Activated CD4-positive, alpha-beta T cell treated with anti-CD3 and anti-CD28 coated beads, Interleukin-2, amount 10 ng/mL, durations not matched to agents 24 days and 14 days (primary cell): ENCODE measurements at places on chromosomes 11 and 22. TPM values are rescaled to one million over a fixed set of nuclear protein-coding genes. Genes with fewer than 3 reads are reported as not detected.

GRCh38 chr11:74380746-74381439, 17.3 kb downstream of the PGM2L1 start:
- no peaks in the 10 kb centered on the region for H3K36me3 ChIP-seq
- H3K4me1 ChIP-seq = peaks cover 4% of the 10 kb centered on the region
- no peaks in the 10 kb centered on the region for H3K27me3 ChIP-seq
- no peak for DNase-seq

C11orf87 gene
- not detected in 2 replicates for total RNA-seq

GRCh38 chr22:27019827-27020226, 362.4 kb downstream of the MIAT start:
- no peak overlapping the region for H3K4me3 ChIP-seq
- no peak overlapping the region for H3K27ac ChIP-seq
- peaks cover 3% of the 10 kb centered on the region for H3K27me3 ChIP-seq

MRGPRE gene
- total RNA-seq = not detected in 2 replicates

GRCh38 chr22:46794491-46794890, 32.0 kb downstream of the TBC1D22A start:
- H3K4me3 ChIP-seq = no peak overlapping the region
- peak; percentile 51 for DNase-seq
- no peak overlapping the region for H3K27ac ChIP-seq
- H3K4me1 ChIP-seq = peaks cover 28% of the 10 kb centered on the region
- H3K36me3 ChIP-seq = peaks cover 38% of the 10 kb centered on the region

GRCh38 chr11:197741-198235, 4.9 kb downstream of the SCGB1C1 start:
- H3K4me1 ChIP-seq = peaks cover 16% of the 10 kb centered on the region
- H3K27me3 ChIP-seq = no peaks in the 10 kb centered on the region
- H3K36me3 ChIP-seq = peaks cover 8% of the 10 kb centered on the region
- peak; percentile 55 for DNase-seq

- no peak overlapping the region for H3K27ac ChIP-seq
- H3K4me3 ChIP-seq = no peak overlapping the region
- no peaks in the 10 kb centered on the region for H3K27me3 ChIP-seq
- DNase-seq = no peak
Observed at GRCh38 chr22:33529424-33530113, 390.7 kb downstream of the LARGE1 start.

GSTT2 gene
- total RNA-seq = 0.42 TPM in 1 of 2 replicates, not detected in the other

DNA sequence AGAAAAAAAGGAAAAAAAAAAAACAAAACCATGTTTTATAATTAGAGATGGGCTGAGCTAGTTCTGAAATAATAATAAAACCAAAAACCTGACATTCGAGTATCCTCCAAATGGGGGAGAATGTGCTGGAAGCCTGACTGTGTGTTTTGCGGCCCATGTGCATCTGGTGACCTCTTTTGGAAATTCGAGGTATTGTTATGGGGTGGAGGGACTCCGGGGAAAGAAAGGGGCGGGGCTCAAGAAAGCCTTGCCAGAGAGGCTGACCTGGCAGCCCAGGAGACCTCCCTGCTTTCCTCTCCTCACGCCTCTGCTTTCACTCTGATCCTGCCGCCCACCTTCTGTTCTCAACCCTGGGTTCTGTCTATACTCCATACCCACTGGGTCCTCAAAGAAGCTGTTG, 72.9 kb downstream of the CTTN start:
- peak; percentile 63 for DNase-seq
- peaks cover 2% of the 10 kb centered on the region for H3K4me1 ChIP-seq
- peaks cover 7% of the 10 kb centered on the region for H3K27me3 ChIP-seq

DNA sequence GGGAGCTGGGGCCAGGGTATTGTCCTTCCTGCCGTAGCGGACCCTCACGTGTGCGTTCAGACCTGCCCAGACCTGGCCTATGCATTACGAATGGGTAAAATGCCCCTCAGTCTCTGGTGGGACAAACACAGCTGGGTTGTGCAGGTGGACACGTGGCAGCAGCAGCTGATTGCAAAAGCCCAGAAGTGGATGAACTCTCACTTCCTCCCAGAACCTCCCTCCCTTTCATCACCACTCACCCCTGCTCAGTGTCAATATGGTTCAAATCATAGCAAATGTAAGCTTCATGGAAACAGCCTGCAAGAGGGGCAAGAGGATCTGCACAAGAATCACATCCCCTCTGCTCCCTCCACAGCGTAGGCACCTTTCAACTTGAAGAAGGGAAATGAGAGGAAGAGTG, 352.1 kb downstream of the OPCML start:
- H3K27me3 ChIP-seq = no peaks in the 10 kb centered on the region
- no peak overlapping the region for H3K27ac ChIP-seq
- no peaks in the 10 kb centered on the region for H3K4me1 ChIP-seq
- H3K4me3 ChIP-seq = no peak overlapping the region

- no peaks in the 10 kb centered on the region for H3K27me3 ChIP-seq
- H3K36me3 ChIP-seq = peaks cover 27% of the 10 kb centered on the region
- H3K4me1 ChIP-seq = no peaks in the 10 kb centered on the region
- peak overlapping the region; percentile 42 for H3K27ac ChIP-seq
Observed at GRCh38 chr11:73399636-73400035, 23.4 kb downstream of the RELT start.

DNA sequence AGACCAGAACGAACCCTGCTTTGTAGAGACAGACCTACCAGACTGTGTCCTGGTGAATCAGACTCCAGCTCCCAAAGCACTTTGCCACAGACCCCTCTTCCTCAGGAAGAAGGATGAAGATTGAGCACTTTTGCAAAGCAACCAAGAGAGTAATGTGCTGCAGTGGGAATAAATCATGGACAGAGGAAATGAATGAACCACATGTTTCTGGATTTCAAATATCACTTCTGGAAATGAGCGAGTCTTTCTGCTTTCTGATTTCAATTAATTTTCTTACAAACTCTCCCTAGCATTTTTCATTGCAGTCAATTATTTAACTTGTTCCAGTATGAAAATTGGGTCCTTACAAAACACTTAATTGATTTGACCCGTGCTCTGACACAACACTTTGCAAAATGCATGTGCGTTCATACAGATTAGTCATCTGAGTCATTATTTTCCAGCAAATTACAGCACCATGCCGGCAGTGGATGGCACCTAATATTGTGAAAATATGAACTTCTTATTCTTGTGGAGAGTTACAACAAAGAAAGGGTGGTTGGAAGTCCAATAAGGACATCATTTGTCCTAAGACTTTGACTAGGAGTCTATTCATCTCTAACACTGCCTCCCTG, 315.9 kb upstream of the CCDC90B start:
- no peak overlapping the region for H3K27ac ChIP-seq
- no peaks in the 10 kb centered on the region for H3K27me3 ChIP-seq
- no peak overlapping the region for H3K4me3 ChIP-seq

OR10A2 gene
- total RNA-seq = not detected in 2 replicates

GRCh38 chr11:103625624-103625965, 410.8 kb upstream of the DDI1 start:
- DNase-seq = no peak
- no peak overlapping the region for H3K27ac ChIP-seq
- no peaks in the 10 kb centered on the region for H3K4me1 ChIP-seq
- peaks cover 1% of the 10 kb centered on the region for H3K27me3 ChIP-seq
- no peaks in the 10 kb centered on the region for H3K36me3 ChIP-seq

DNA sequence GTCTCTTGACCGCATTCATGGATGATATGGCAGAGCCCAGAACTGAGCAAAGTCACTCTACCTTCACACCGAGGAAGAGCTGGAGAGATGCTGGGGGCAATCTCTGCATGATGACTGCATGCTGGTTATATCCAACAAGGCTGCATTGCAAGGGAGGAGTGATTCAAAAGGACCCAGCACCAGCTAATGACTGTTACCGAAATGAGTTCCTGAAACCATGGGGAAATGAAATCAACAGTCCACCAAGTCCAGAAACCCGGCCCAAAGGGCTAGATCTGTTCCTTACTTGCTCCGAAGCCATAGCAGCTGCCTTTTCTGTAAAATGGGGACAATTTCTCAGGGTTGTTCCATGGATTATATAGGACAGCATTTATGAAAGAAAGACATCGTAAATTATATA, 1.2 kb upstream of the SMIM35 start:
- H3K27ac ChIP-seq = no peak overlapping the region
- no peaks in the 10 kb centered on the region for H3K4me1 ChIP-seq
- H3K4me3 ChIP-seq = no peak overlapping the region
- DNase-seq = no peak
- H3K36me3 ChIP-seq = peaks cover 1% of the 10 kb centered on the region

DNA sequence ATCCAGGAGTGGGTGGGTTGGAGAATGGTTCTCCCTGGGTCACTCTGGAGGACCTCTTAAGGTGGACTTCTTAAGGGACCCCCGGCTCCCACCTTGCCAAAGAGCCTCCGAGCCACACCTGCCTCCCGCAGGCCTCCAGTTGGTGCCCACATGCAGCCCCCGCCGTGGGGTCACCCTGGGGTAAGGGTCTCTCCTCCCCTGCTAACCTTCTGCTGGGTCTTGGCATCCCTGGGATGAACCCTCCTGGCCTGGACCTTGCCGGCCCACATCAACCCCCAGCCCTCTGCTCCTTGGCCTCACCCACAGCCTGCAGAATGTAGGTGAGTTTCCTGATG, 12.5 kb upstream of the MUC6 start:
- H3K27me3 ChIP-seq = peaks cover 2% of the 10 kb centered on the region
- H3K27ac ChIP-seq = no peak overlapping the region
- peaks cover 2% of the 10 kb centered on the region for H3K4me1 ChIP-seq

- H3K36me3 ChIP-seq = peaks cover 3% of the 10 kb centered on the region
- H3K4me1 ChIP-seq = peaks cover 16% of the 10 kb centered on the region
- H3K27ac ChIP-seq = peak overlapping the region; percentile 87
- H3K4me3 ChIP-seq = peak overlapping the region; percentile 84
- H3K27me3 ChIP-seq = no peaks in the 10 kb centered on the region
- DNase-seq = no peak
Observed at GRCh38 chr22:46068593-46069491, 81.5 kb upstream of the PPARA start.

DNAJB7 gene
- total RNA-seq = not detected in 2 replicates

GRCh38 chr11:111665777-111666176, 63.5 kb downstream of the SIK2 start:
- no peaks in the 10 kb centered on the region for H3K4me1 ChIP-seq
- DNase-seq = peak; percentile 60
- no peak overlapping the region for H3K4me3 ChIP-seq
- peaks cover 4% of the 10 kb centered on the region for H3K36me3 ChIP-seq

- H3K36me3 ChIP-seq = no peaks in the 10 kb centered on the region
- peaks cover 61% of the 10 kb centered on the region for H3K27me3 ChIP-seq
- no peak for DNase-seq
- no peak within 1 kb of the TSS for H3K27ac ChIP-seq
- no peak within 1 kb of the TSS for H3K4me3 ChIP-seq
Observed at GRCh38 chr11:111911563-111912401, at the start of gene CRYAB. Gene CRYAB (minus strand): TSS chr11:111911770. CDS start chr11:111911724, 46 bp downstream.

GRCh38 chr11:68371171-68372041, 59.0 kb downstream of the LRP5 start:
- peaks cover 16% of the 10 kb centered on the region for H3K36me3 ChIP-seq
- no peaks in the 10 kb centered on the region for H3K27me3 ChIP-seq
- peaks cover 4% of the 10 kb centered on the region for H3K4me1 ChIP-seq
- DNase-seq = no peak

GRCh38 chr11:64542172-64543125, 48.6 kb upstream of the SLC22A12 start:
- no peaks in the 10 kb centered on the region for H3K36me3 ChIP-seq
- H3K27me3 ChIP-seq = peaks cover 12% of the 10 kb centered on the region
- no peak overlapping the region for H3K27ac ChIP-seq
- H3K4me1 ChIP-seq = no peaks in the 10 kb centered on the region
- no peak for DNase-seq

GRCh38 chr11:57429946-57430345, 3.0 kb upstream of the SLC43A3 start:
- H3K27ac ChIP-seq = no peak overlapping the region
- H3K27me3 ChIP-seq = peaks cover 15% of the 10 kb centered on the region
- H3K4me1 ChIP-seq = peaks cover 29% of the 10 kb centered on the region
- no peak for DNase-seq
- H3K36me3 ChIP-seq = peaks cover 22% of the 10 kb centered on the region
- no peak overlapping the region for H3K4me3 ChIP-seq

DNA sequence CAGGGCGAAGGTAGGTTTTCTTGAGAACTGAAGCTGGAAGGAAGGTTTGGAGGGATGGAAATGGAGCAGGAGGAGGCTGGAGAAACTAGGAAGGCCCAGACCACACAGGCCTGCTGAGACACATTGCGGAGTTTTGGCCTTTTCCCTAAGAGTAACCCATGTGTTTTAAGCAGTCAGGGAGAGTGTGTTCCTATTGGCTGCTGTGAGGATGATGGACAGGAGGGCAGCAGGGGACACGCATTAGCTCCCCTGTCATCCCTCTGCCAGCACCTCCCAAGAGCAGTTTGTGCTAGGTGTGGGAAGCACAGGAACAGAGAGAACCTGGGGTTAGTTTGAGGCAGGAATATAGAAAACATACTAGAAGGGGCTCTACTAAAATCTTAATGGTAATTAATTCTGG, 842.1 kb downstream of the TBC1D22A start:
- H3K36me3 ChIP-seq = no peaks in the 10 kb centered on the region
- DNase-seq = no peak
- no peak overlapping the region for H3K4me3 ChIP-seq
- H3K4me1 ChIP-seq = no peaks in the 10 kb centered on the region

- peaks cover 19% of the 10 kb centered on the region for H3K4me1 ChIP-seq
- peak overlapping the region; percentile 91 for H3K4me3 ChIP-seq
- no peak for DNase-seq
- H3K27me3 ChIP-seq = no peaks in the 10 kb centered on the region
Observed at GRCh38 chr22:29604076-29604360, 585 bp downstream of the NF2 start.

- no peak overlapping the region for H3K27ac ChIP-seq
- no peak for DNase-seq
- H3K27me3 ChIP-seq = no peaks in the 10 kb centered on the region
- peaks cover 11% of the 10 kb centered on the region for H3K4me1 ChIP-seq
Observed at GRCh38 chr22:46714550-46714949, 23.5 kb downstream of the CERK start.

HTR3A gene
- total RNA-seq = not detected in 2 replicates

TRIM51 gene
- total RNA-seq = not detected in 2 replicates

- H3K27me3 ChIP-seq = peaks cover 12% of the 10 kb centered on the region
- no peaks in the 10 kb centered on the region for H3K36me3 ChIP-seq
- no peak overlapping the region for H3K4me3 ChIP-seq
- H3K27ac ChIP-seq = no peak overlapping the region
Observed at GRCh38 chr11:68651208-68651984, 32.9 kb upstream of the GAL start.

OR2AG2 gene
- 0.62 and 0.70 TPM in 2 replicates for total RNA-seq

KRTAP5-8 gene
- total RNA-seq = not detected in 2 replicates

GRCh38 chr22:36435516-36436415, 45.7 kb downstream of the TXN2 start:
- H3K4me1 ChIP-seq = peaks cover 34% of the 10 kb centered on the region
- peak; percentile 88 for DNase-seq
- no peaks in the 10 kb centered on the region for H3K27me3 ChIP-seq
- peak overlapping the region; percentile 92 for H3K27ac ChIP-seq
- no peaks in the 10 kb centered on the region for H3K36me3 ChIP-seq
